ENCODE measurements at places on chromosomes 2 and 18. TPM values are rescaled to one million over a fixed set of nuclear protein-coding genes. Genes with fewer than 3 reads are reported as not detected.

DNA sequence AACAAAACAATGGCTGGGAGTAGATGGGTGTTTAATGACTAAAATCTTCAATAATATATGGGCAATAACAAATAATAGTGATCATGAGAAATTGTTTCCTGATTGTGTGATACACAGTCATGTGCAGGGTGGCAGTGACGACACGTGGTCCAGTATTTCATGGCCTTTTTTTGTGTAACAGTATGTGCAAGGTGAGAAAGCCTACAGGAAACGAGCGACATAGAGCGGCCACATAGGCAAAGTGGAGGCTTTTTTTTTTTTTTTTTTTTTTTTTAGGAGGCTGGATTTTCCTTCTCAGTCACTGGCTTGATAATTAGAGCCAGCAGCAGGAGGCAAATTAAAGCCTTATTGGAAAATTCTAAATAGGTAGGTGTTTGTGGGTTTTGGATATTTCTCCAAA is 123.7 kb downstream of the MYO3B start:
- DNase-seq, result no peak

GRCh38 chr18:73920033-73920432 is 227.6 kb downstream of the FBXO15 start:
- DNase-seq, result no peak

- DNase-seq, result no peak
These were observed 255.6 kb downstream of the OSR1 start for GRCh38 chr2:19102696-19103423.

DNA sequence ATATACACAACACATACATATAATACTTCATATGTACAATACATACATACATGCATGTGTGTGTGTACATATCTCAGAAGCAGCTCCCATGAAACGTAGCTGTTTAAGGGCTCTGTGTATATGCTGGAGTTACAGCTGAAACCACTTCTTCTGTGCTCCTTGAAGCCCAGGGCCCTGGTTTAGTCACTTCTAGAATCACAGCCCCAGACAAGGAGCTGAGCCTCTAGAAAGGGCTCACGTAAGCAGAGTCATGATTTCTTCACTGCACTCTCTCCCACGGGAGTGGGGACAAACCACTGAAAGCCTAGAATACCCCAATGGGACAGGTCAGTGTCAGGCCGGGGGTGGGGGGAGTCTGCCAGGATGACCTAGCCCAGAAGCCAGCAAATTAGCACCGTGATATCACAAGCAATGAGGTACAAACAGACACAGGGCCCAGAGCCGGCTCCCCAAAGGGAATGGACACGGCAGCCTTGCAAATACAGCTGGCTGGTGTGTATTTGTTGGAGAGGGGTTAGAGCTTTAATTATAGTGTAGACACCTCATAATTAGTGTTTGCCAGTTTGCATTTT is 90.3 kb downstream of the C1QL2 start:
- DNase-seq, result no peak

- no peak for DNase-seq
These were observed 586 bp downstream of the STK16 start for GRCh38 chr2:219245899-219246230.

Gene FZD7
- 16.1 TPM for polyA plus RNA-seq

Gene LRRFIP1
- 47.3 TPM for polyA plus RNA-seq

Gene CXCR2
- polyA plus RNA-seq, result not detected

Gene ELOA2
- polyA plus RNA-seq, result not detected
